ENCODE measurements at places on chromosomes 11 and 22.

GRCh38 chr22:25942115-25942855, 200.3 kb downstream of the MYO18B start:
- DNase-seq = no peak

GRCh38 chr11:68843052-68843561, 1.4 kb upstream of the CPT1A start:
- no peak for DNase-seq

DNA sequence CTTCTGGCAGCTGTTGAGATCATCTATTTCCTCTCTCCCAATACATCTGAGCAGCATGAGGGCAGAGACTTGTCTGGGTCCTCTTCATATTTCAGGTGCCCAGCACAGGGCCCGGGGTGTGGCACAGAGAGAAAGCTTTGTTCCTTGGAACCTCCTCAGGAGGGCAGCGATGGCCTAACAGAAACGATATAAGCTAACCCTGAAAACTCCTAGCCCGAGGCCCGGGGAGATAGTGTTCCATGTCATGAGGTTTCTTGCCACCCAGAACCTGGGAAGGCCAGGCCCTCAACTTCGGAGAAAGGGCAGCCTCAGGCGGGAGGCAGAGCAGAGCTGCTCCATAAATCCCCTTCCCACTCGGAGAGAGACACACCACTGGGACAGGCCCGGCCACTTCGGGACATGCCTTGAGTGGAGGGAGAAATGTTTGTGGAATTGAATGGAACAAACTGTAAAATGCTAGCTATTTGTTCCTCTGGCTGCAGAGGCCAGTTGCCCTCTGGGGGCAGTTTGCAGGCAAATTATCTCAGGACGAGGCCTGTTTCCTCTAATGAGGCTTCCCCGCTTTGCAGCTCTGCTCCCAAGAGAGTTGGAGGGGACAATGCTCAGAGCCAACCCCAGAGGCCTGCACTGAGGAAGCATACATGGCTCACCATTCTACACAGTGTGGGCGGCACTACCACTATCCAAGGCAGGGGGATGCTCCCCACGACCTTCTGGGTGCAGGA, 11.6 kb downstream of the ARRB1 start:
- DNase-seq = no peak

GRCh38 chr11:97033178-97033577, 643.4 kb downstream of the JRKL start:
- DNase-seq = no peak

GRCh38 chr11:125940145-125940544, 5.7 kb upstream of the VSIG10L2 start:
- DNase-seq = no peak

- DNase-seq = no peak
These were observed 118.2 kb upstream of the BLID start for GRCh38 chr11:122234257-122234656.

- no peak for DNase-seq
These were observed 286.0 kb upstream of the CTSC start for GRCh38 chr11:88623531-88623930.

GRCh38 chr11:44313761-44314489, 4.0 kb upstream of the ALX4 start:
- no peak for DNase-seq

DNA sequence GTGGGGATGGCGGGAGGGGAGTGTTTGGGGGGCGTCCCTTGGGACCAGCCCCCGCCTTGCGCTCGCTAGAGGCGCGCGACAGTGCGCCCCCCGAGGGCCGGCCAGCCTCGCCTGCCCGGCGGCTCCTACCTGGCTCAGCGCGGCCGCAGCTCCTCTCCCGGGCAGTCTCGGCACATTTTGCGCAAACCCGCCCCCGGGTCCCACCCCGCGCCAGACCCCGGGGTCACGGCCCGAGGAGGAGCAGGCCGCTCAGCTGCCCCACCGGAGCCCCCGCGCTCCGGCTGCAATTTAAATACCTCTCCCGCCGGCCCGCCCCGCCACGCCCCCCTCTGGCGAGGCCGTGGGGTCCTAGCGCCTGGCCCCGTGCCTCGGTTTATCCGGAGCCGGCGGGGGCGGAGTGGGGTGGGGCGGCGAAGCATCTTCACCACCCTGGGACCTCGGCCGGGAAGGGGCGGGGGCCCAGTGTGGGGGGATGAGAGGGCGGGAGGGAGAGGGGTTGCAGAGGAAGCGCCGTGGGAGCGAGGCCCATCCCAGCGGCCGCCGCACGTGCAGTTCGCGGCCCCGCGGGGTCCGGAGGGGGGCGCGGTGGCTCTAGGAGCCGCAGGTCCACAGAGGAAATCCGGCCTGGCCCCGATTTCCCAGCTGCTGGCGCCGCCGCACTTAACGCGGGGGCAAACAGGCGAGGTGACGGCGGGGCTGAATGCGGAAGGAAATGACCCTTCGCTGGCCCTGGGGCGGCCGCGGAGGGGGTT, at the start of gene LRRC32:
TSS of gene LRRC32 (minus strand) at position 263 of the 752 bp plus-strand sequence. CDS start 4,793 bp downstream, outside the sequence.
- no peak for DNase-seq

- no peak for DNase-seq
These were observed 20.0 kb downstream of the TRMU start for GRCh38 chr22:46355369-46355995.

- DNase-seq = no peak
These were observed 19.4 kb upstream of the PPFIA1 start for GRCh38 chr11:70250876-70251658.

GRCh38 chr11:131404010-131404409, 33.6 kb downstream of the NTM start:
- DNase-seq = no peak

GRCh38 chr11:61747967-61748285, 4.5 kb upstream of the MYRF start:
- no peak for DNase-seq

- no peak for DNase-seq
These were observed 125.7 kb downstream of the TENM4 start for GRCh38 chr11:79314906-79315689.

DNA sequence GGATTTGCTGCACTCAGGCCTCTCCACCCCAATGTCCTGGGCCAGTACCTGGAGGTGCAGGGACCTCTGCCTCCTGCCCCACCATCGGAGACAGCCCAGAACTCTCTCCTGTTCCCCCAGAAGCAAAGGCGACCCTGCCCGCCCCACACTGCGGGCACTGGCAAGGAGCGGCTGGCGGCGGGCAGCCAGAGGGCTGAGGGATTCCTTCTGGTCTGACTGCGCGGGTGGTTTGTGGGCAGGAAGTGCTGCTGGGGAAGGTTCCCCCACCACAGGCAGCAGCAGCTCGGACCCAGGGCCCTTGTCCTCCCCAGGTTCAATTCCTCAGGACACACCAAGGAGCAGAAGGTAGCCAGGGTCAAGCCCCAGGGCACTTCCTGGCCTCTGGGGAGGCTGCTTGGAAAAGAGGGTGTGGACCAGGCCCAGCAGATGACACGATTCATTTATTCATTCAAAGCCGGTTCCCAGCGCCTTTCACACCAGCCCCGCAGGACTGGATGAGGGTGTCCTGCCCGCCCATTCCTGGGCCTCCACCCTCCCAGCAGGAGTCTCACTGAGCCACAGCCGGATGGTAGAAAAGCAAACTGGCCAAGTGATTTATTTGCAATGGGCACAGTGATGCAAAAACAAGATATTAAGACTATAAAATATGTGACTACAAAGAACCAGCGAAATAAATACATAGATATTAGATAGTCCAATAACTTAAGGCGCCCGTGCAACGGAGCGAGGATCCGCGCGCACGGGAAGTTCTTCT, 1.2 kb downstream of the PHLDA2 start:
- no peak for DNase-seq

DNA sequence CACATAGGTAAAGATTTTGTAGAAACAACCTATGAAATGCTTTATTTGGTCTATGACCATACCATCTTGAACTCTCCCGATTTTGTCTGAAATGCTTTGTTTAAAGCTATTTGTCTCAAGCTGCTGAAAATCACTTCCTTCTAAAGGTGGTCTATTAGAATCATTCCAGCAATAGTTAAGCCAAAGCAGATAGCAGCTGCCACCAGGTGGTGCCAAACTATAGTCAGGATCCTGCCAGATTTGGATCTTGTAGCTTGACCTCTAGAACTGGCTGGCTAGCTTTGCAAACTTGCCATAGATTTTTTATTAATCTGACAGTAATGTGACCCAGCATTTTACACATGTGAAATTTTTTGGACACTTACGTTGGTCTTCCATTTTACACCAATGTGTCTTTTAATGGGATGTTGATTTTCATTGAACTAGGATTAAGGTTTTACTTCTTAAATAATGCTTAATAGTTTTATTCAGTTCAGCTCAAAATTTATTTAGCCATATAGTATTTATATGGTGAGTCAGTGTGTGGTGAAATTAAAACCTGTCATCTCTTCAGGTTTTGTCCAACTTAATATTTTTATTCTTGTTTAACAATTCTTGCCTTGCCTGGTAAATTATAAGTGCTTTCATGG, 19.7 kb downstream of the CTR9 start:
- DNase-seq = no peak

DNA sequence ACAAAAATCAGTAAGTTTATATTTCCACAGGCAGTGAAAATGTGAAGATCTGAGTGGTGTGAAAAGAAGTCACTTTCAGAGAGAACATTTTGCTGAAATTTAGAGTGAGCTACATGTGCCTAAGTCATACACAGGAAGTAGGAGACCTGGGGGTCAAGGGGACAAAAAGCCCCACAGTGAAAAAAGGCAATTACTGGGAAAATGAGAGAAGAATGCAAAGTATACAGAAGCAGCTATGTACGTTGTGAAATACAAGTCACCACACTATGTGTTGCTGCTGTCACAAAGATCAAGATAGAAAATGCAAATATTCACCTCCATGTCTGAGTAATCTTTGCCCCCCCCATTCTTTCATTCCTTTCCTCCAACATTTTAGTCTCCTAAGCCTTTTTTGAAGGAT, 21.6 kb upstream of the SESN3 start:
- no peak for DNase-seq

- DNase-seq = no peak
These were observed 400.0 kb downstream of the ETS1 start for GRCh38 chr11:128187377-128187776.

- DNase-seq = no peak
These were observed 5.9 kb upstream of the SYCE3 start for GRCh38 chr22:50568626-50569025.

DNA sequence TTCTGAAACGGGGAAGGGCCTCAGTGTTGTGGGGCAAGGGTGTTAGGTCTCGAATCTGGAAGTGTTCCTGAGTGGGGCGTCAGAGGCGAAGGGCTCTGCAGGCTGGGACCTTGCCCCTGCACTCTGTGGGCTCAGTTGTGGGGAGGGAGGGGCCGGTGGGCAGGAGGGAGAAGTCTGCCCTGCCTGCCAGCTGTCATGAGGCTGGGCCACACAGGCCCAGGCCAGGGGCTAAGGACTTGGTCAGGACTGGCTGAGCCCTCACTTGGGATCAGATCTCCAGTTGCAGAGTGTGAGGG, at the start of gene CRACR2B:
TSS of gene CRACR2B (plus strand) at position 23 of the 296 bp plus-strand sequence. CDS start 689 bp downstream, outside the sequence.
- DNase-seq = no peak

DNA sequence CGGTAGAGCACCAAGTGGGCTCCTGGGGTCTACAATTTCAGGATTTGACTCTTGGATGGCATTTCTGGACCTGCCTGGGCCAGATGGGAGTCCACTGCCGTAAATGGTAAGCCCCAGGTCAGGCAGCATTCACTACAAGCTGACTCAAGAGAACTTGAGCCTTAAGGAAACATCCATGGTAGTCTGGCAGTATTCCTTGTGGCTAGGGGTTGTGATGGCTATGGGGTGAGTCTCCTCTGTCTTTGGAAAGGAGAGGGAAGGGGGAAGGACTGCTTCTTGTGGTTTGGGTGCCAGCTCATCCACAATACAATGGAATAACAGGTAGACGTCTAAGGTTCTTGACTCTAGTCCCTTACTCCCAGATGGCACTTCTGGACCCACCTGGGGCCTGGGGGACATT, 32.3 kb upstream of the POU2AF2 start:
- no peak for DNase-seq

DNA sequence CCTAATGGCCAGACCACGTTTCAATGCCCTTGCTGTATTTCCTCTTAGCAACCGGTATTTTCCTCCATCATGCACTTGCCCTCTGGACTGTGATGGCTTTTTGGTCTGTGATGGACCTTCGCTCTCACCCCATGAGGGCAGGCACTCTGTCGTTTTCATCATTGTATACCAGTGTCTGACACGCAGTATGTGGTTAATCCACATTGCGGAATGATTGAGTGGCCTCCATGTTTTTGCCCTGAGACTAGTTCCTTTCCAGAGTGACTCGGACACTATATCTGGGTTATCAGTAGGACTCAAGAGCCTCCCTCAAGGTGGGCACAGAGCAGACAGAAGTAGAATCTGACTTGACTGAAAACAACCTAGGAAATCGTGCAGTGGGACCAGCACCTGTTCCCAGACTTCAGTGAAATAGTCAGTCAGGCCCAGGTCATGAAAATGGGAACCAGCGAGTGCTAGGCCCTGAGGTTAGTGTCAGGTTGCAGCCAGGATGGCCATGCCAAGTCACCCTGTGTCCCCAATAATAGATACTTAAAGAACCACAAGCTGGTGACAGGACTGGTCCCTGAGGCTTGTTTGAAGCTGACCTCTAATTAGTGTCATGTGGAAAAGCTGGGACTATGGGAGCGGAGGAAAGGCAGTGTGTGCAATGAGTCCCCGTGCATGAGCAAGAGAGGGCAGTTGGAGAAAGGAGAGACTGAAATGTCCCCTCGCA, 464.7 kb downstream of the INSC start:
- DNase-seq = no peak

DNA sequence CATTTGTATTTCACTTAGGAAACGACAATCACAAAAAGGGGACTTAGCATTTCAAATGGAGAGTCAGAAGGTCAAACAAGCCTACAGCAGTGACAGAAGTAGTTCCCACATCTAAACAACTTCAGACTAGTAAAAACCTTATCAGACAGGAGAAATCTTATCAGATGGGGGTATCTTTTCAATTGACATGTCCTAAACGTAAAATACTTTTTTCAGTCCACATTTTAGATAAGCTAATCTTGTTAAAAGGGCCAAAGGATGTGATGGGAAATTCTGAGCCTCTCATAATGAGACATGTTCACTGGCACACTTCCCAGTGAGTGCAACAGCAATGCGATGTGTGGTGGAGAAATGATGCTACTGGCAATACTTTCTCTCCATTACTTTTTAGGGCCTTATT, 2.4 kb downstream of the MAPK1 start:
- no peak for DNase-seq

DNA sequence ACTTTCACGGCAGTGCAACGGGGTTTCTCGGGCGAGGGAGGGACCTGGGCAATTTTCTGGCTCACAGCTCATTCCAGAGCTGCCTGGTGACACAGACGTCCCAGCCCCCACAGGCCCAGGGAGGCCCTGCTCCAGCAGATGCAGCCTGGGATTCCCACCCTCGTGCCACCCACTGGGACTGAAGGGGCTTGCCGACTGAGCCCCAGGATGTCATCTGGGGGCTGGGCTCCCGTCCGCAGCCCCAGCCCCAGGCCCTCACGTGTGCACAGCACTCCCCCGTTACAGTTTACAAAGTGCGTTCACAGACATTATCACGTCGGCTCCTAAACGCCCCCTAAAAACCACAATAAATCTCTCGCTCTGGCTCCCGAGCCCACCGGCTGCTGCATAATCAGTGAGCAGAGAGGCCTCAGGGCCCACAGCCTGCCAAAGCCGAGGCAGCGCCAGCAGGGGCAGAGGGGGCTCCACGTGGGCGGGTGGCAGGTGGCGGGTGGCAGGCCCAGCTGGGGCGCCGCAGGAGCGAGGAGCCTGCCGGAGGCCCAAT, 76.9 kb upstream of the TCF20 start:
- no peak for DNase-seq

Measured in esophagus muscularis mucosa (tissue), 4 donors.